ENCODE measurements at places on chromosomes 5 and 9.

DNA sequence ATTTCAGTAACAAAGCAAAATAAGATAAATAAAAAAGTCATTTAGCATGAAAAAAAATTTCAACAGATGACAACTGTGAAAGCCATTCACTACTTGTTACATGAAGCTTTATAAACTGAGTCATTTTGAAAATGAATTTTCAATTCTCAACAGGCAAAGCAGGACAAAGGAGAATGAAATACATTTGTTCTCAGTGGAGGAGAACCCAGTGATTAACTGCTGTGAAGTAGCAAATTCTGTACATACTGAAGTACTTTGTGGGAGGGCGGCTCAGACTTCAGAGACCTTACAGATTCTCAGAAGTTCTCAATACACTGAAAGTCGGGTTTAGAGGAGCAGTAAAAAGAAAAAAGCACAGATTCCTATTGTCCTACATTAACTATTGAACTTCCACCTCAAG, 21.7 kb downstream of the SKIC3 start:
- DNase-seq = no peak

DNA sequence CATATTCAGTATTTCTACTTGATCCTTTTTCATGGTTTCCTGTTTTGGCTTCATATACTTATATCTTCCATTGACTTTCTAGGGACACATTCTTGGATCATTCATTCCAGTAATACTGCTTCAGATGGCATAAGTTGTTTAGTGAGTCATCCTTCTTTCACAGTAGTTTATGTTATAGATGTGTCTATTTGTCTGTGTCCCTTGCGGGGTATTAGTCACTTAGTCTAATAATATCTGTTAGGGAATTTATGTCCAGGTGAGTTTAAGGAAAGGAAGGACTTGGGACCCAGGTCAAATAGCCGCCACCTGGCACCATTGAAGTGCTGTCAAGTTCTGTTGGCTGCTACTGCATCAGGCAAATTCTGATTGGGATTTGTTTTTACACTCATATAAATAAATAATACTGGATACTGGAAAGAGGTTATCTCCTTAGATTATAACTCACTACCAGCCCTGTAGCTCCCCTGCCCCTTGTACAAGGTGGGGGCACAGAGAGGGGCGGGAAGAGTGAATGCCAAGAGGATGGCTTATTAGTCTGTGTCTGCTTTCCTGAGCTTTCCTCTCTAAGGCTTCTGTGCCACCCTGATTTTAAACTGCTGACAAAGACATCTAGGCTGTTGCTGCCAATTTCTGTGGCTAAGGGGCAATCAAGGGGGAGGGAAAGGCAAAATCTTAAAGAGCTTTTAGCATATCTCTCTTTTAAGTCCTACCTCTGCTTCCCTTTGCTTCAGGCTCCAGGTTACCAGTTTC, 64.9 kb downstream of the CDC42SE2 start:
- DNase-seq = no peak

- no peak for DNase-seq
These were observed 595.6 kb downstream of the CAAP1 start for GRCh38 chr9:26296910-26297572.

GRCh38 chr5:1392261-1392660, 47.4 kb upstream of the CLPTM1L start:
- DNase-seq = no peak

DNA sequence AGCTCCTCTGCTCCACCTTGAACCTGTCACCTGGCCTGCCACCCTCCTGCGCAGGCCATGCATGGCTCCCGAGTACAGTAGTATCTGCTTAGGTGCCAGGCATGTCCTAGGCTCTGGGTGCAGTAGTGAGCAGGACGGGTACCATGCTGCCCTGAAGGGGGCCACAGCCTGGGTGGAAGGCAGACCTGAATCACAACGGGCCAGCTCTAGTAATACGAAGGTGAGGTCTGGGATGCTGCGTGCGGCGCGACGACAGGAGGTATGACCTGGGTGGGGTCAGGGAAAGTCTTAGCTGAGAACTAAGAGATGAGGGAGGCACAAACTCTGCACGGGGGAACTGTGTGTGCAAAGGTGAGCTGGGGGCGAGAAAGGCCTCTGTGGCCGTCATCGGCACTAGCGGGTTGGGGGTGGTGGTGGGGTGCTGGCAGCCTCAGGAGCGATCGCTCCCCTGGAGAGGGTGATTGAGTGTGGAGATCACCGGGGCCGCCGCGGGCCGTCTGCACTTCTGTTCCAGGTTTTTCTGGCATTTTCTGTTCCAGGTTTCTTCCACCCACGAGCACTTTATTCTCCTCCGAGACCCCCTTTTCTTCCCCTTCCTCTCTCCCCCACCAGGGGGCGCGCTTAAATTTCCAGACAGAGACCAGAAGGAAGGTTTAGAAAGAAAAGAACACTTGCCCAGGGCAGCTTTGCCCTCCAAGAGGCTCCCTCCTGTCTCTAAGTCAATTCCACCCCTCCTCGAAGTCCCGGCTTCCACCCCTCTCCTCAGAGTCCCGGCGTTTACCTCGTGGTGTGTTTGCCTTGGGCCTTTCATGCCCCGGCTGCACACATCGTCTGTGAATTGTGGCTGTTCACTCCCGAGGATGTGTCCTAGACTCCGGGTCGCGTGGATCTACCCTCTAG, 15.1 kb downstream of the PDLIM4 start:
- DNase-seq = peak; percentile 70

DNA sequence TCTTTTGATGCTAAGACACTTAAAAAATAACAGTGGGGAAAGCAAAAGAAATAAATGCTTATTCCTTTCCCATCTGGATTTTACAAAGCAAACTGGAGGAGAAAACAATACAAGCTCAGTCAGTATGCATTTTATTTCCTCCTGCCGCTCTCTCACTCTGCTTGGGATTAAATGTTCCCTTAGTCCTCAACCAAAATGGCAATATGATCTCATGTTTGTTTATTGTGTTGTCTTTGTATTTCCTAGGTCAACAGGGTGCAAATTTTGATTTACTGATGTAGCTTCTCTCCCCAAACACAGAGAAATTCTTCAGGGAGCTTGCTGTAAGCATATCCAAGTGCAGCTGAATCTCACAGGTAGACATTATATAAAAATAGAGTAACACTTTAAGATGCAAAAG, 92.1 kb upstream of the ERBIN start:
- DNase-seq = no peak

DNA sequence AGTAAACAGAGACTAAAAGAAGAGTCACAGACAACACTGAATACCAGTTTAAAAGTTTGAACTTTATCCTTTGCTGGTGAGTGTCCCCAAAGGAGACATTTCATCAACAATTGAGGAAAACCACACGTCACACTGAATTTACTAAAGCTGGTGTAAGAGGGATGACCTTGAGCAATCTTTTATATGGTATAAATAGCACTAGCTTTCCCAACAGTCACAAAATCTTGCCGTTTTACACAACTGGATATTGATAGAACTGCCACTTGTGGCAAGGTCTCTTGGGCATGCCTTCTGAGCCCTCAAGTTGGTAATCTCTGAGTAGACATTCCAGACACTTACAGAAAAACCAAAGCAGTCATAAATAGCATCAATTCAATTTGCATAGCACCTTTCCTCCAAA, 311.5 kb upstream of the TARS1 start:
- DNase-seq = no peak

DNA sequence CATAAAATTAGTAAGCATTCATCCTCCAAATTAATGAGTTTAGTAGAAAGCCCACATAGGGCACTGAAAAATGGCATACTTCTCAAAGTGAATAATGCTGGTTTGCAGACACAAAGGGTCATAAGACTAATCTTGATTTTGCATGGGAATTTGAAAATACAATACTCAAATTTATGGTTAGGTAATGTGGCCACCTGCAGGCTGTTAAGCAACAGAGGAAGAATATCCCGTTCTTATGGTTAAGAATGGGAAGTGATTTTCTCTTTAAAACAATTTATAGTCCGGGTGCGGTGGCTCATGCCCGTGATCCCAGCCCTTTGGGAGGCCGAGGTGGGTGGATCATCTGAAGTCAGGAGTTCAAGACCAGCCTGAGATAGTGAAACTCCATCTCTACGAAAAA, 9.4 kb upstream of the PLCXD3 start:
- no peak for DNase-seq

- no peak for DNase-seq
These were observed 5.1 kb upstream of the CAST start for GRCh38 chr5:96657068-96657467.

DNA sequence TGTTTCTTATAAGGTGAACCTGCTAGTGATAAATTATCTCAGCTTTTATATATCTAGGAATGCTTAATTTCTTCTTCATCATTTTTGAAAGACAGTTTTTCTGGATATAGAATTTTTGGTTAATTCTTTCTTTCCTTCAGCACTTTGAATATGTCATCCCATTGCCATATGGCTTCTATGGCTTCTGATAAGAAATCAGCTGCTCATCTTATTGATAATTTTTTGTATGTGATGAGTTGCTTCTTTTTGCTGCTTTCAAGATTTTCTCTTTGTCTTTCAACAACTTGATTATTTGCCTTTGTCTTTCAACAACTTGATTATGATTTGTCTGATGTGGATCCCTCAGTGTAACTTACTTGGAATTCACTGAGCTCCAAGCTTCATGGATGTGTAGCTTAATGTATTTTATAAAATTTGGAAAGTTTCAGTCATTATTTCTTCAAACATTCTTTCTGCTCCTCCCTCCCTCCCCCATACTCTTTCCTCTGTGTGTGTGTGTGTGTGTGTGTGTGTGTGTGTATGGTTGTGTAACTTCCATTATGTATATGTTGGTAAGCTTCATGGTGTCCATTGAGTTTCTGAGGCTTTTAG, 243.9 kb downstream of the TLE1 start:
- no peak for DNase-seq

GRCh38 chr5:66958980-66959641, 237.5 kb downstream of the CD180 start:
- no peak for DNase-seq

- DNase-seq = no peak
These were observed 139.2 kb upstream of the PALM2AKAP2 start for GRCh38 chr9:109640580-109641371.

GRCh38 chr9:38009035-38009501, 60.0 kb downstream of the SHB start:
- DNase-seq = no peak

DNA sequence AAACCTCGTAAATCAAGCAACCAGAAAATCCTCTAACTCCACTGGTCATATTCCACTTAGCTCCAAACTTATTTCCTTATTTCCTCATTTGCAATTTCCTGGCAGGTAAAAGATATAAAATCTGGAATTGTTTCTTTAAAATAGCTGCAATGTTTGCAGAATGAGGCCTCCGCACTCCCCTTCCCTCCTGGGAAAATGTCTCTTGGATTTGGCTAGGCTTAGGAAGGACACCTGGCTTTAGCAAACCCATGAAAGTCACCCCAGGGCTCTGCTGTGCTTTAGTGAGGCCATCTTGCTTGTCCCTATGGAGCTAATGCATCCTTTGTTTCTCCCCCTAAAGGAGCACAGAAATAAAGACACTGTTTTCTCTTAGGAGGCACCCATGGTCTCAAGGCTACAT, 10.5 kb downstream of the ARSB start:
- no peak for DNase-seq

DNA sequence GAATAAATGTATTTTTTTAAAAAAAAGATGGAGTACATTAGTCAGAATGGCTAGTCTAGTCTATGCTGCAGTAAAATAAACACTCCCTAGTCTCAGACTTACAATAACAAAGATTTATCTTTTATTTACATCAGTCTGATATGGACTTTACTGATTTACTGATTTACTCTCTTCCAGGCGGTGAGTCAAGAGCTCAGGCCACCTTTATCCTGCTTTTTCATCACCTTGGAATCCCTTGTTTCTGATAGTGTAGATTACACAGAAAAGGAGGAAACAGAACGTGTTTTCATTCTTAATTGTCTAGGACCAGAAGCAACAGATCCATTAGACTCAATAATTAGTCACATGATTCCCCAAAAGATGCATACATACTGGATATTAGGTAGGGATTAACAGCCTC, 290.1 kb upstream of the TRPC7 start:
- no peak for DNase-seq

DNA sequence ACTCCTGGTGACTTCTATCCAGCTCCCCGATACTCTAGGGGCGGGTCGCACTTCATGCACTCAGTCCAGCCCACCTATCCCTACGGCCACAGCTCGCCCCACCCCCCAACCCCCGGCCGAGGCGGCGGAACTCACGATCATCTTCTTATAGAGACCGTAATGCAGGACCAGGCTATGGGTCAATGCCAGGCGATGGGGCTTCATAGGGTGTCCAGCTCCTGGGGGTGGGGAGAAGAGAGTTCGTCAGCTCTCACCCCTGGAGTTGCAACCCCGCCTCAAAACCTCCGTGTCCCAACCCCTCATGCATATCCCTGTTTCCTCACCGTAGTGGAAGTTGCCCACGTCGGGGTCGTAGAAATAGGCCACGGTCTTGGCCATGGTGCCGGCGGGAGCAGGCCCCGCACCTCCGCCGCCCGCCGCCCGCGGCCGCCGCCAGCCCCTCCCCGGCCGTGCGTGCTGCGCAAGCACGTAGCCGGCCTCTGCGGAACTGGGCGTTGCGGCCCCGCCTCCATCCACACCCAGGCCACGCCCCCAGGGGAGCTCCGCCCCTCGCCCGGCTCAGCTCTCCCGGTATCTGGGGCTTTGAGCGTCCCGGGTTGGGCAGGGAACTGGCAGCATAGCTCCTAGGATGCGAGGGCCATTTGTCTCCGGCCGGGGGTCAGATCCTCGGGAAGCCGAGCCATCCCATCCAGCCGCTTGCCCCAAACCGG, at the start of the genes HDAC3 and RELL2:
Gene HDAC3, minus strand, starts transcription at position 437 of the 710 bp plus-strand sequence. Its CDS starts 59 bp downstream, at position 378.
Gene RELL2, plus strand, starts transcription at position 585 of the 710 bp plus-strand sequence. CDS start 1,229 bp downstream, outside the sequence.
- DNase-seq = peak; percentile 90

- DNase-seq = no peak
These were observed 3.4 kb downstream of the S1PR3 start for GRCh38 chr9:88994469-88995199.

- no peak for DNase-seq
These were observed 55.6 kb downstream of the ARHGEF37 start for GRCh38 chr5:149636861-149637246.

GRCh38 chr5:14464096-14464495, 117.5 kb upstream of the OTULINL start:
- DNase-seq = no peak

DNA sequence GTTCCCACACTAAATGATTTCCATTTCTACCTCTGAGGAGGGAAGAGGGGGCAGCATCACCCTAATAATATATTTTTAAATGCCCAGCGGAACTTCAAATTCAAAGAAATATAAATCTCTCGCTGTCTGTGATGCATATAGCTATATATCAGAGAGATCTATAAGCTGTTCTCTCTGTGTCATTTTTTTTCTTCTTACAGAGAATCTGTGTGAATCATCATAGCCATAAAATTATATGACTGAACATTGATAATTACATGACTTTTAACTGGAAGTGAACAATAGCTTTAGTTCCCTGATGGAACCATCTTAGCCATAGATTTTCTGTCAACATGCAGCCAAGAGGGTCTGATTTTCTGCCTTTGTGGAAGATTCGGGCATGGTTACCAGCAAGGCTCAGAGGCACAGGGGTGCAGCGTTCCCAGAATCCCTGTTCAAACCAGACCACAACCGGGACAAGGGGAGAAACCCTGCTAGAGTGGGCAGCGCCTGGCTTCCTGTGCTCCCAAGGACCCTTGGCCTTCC, 93.7 kb upstream of the OSMR start:
- DNase-seq = no peak

GRCh38 chr5:11483630-11484029, 420.6 kb downstream of the CTNND2 start:
- no peak for DNase-seq

- DNase-seq = no peak
These were observed 132.0 kb downstream of the FAM174A start for GRCh38 chr5:100667161-100667630.

GRCh38 chr5:164266571-164266970, 761.2 kb downstream of the MAT2B start:
- DNase-seq = no peak

Data from stimulated activated CD4-positive, alpha-beta T cell treated with anti-CD3 and anti-CD28 coated beads, Interleukin-4, amount 100 ng/mL, for 4 hours (primary cell).